Occipital lobe (tissue), 3 donors: ENCODE measurements at places on chromosomes 3 and 15.

GRCh38 chr3:102238362-102238761 is 196.5 kb upstream of the ZPLD1 start:
- DNase-seq: no peak

DNA sequence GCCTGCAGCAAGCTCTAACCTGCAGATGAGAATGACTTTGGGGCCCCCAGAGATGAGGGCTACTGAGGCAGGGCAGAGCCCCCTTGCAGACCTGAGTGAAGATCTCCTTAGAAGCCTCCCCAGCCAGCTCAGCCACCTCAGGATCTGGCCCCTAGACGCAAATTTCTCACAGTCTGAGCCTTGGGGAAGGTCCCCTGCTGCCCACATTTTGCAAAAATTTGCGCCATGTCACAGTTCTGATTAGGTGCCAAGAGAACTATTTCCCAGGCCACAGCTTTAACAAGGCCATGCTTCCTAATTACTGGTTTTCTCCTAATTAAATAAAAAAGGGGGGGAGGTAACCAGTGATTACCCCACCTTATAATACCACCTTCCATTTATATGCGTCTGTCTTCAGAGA is 81.0 kb upstream of the HES1 start:
- no peak for DNase-seq

- no peak for DNase-seq
Observed at GRCh38 chr3:86561215-86561614, 429.7 kb downstream of the VGLL3 start.

DNA sequence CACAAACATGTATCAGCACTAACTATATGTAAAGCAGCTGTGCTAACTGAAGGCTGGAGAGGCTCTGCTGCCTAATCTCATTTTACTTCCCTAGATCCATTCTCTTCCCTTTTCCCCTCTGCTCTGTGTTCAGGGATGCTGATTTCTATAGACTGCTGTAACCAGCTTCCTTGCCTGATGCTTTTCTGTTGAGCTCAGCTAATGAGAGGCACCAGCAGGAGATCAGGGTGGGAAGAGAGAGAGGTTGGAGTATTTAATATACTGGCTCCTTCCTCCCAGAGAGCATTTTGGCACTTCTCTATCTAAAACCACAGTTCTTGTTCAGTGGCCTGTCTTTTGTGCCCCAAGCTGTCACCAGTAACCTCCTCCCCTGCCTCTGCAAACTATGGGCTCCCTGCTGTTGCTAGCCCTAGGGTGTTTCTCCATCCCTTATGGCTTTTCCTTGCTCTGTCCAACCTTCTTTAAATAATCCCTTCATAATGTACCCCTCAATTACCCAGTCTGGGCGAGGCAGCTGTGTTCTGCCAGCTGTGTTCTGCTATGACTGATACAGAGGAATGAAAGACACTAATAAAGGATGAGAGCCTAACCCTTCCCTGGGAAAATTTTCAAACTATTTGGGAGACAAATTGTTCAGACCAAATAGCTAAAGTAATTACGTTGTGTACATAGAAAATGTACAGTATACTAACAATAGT is 69.5 kb downstream of the CADPS start:
- no peak for DNase-seq

DNA sequence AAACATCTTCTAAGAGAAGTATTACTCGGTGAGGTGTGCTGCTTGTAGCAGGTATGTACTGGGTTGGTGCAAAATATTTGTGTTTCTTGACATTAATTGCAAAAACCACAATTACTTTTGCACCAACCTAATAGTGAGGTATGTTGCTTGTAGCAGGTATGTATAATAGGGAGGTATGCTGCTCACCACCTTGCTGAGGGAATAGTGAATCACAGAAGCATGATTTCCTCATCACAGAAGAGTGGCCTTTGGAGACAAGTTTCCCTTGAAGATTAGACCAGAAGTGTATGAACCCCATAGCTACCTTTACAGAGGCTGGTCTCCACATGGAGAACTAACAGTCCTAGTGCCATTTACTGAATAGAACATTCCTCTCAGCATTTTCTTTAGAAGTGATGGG is 15.5 kb downstream of the DCP1A start:
- DNase-seq: no peak

- no peak for DNase-seq
Observed at GRCh38 chr3:79366414-79366813, 401.4 kb downstream of the ROBO1 start.

DNA sequence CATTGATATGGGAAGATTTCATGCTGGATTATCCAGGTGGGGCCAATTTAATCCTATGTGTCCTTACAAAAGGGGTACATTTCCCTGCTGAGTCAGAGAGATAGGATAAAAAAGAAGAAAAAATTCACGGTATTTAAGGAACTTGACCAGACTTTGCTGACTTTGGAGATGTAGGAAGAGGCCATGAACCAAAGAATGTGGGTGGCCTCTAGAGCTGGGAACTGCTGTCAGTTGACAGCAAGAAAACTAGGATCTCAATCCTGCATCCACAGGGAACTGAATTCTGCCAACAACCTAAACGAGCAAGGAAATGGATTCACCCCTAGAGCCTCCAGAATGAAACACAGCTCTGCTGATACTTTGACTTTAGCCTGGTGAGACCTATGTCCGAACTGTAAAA is 148.1 kb upstream of the SLC24A5 start:
- DNase-seq: no peak

GRCh38 chr15:81311752-81312464 is 12.0 kb downstream of the STARD5 start:
- DNase-seq: no peak

- no peak for DNase-seq
Observed at GRCh38 chr3:141373232-141373631, 4.9 kb downstream of the ZBTB38 start.

DNA sequence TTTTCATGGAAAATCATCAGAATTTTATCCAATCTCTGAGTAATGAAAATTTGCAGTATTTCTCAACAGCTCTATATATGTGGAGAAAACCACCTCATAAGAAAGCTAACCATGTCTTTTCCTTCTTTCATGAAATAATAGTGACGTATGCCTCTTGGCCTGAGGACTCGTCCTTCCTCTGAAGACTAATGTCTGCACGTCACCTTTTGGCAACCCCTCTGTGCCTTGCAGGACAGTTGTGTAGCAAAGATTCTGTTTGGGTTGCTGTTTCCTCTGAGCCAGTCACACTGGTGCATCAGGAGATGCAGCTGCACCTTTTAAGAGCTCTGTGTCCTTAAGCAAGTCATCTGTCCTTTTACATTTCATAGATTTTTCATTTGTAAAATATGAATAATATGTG is 168.9 kb downstream of the TIGIT start:
- no peak for DNase-seq

DNA sequence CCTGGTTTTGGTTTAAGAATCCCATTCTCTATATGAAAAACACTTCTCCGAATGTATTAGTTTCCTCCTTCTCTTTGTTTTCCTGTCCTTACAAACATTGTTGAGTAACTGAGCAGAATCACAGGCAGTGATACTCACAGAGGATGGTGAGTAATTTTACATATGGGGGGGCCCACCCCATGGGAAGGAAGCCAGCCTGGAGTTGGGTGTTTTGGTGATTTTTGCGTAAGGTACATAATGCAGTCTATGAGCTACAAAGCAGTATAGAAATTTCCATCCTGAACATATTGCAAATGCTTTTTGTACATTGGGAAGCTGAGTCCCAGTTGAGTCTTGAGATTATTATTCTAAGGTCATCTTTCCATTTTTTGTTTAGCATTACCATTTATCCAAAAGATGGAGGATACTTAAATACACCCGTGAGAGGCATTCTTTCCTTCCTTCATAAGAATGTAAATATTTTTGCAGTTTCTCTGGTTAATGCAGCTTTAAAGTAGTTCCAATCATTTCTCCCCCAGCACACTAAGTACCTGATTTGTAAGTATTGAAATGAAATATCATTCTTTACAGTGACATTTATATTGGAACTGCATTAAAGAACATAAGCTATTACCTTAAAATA is 476.8 kb downstream of the AGBL1 start:
- no peak for DNase-seq

- no peak for DNase-seq
Observed at GRCh38 chr15:95825671-95826411, 504.7 kb upstream of the NR2F2 start.

DNA sequence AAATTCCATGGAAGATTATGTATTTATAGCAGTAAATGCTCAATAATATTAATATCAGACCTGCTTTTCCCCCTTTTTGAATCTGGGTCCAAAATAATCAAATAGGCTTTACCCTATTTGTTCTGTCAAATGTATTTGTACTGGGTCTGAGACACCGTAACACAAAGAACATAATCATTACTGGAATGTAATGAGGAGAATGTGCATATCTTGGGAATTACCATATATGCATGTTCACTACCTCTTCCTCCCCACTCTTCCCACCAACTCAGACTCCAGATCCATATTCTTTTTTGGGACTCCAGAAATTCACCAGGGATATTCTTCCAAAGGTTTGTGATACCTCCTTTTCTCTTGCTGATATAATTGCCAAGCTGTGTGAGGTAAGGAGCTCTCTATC is 237.1 kb downstream of the KCNMB2 start:
- no peak for DNase-seq

DNA sequence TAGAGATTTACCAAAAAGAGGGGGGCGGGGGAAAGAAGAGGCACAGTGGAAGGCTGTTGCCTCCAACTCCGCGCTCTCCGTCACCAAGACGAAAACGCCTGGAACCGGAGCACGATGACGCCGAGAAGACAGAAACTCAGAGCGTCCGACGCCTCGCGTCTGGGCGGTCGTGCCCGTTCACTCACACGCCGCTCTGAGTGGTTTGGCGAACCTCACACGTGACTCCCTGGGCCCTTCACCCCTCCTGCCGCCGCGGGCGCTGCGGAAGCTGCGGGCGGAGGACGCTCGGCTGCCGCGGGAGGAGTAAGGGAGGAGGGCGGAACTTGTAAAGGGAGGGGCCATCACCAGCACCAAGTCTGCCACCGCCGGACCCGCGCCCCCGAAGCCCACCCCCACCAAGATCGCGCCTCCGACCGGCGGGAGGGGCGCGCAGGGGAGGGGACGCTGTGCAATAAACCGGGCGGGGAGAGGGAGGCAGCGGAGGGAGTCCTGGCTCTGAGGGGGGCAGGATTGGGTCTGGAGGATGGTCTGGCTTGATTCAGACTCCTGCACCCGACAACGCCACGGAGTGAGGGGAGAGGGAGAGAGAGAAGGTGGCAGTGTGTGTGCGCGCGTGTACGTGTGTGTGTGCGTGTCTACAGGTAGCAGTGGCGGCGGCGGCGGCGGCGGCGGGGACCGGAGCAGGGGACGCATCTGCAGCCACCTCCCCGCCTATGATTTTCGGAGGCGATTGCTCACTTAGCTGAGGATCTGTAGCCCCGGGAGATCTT is 1.9 kb upstream of the NLGN1 start:
- peak; percentile 92 for DNase-seq

GRCh38 chr15:86912661-86913060 is 833.0 kb downstream of the AGBL1 start:
- DNase-seq: no peak

DNA sequence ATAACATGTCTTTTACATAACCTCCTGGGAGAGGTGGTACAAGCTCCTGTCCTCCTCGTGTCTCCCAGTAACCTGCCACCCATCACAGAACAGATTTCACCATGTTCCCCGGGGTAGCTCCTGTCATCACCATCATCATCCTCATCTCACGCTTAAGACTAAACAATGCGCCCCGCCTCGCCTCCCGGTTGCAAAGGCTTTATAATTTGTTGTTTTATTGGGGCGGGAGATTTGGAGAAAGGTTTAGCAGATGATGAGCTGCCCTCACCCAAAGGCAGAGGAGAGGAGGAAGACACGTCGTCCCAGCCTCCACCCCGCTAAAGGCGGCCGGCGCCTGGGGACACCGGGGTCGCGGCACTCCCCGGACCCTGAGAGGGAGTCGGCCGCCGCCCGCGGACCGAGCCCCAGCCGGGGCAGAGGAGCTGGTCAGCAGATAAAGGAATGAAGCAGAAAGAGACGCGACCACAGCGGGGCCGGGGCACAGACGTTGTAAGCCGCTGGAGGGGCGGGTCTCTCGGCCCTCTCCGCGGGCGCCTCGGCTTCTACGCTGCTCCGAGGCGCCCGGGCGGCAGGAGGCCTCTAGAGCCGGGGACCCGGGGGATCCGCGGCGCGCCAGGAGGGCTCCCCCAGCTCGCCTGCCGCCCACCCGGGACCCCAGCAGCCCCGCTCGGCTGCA is 589 bp downstream of the HERC1 start:
- no peak for DNase-seq

GRCh38 chr3:143221446-143221845 is 101.9 kb downstream of the CHST2 start:
- DNase-seq: no peak

DNA sequence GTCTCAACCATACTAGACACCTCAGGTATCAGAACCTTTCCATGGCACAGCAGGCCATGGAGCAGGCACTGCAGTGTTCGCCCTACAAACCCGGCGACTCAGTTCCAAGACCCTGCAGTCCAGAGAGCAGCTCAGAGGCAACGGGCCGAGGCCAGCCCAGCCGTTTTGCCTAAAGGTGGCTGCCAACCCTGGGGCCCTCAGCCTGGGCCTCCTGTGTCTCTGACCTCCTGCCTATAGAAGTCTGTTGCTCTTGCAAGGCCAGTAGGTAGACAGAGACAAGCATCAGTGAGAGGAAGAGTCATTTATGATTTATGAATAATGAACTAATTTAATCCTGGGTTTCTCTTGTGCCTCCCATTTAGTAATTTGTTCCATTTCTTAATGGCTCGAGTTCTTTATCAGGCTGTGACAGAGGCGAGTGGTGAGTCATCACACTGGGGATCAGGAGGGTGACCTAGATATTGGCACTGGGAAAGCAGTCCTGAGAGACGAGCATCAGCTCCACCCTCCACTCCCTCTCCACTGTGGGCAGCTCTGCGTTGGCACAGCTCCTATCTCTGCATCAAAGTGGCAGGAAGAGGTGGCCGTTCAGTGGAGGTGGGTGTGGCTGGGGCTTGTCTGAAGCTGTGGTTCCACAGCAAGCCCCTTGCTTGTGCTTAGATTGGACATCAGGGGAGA is 79.8 kb downstream of the ABHD5 start:
- no peak for DNase-seq

GRCh38 chr3:52842424-52842823 is 7.6 kb upstream of the MUSTN1 start:
- no peak for DNase-seq

GRCh38 chr3:52786330-52787215 is 8.0 kb upstream of the ITIH3 start:
- no peak for DNase-seq

- DNase-seq: no peak
Observed at GRCh38 chr3:194054016-194054415, 81.9 kb upstream of the HES1 start.

DNA sequence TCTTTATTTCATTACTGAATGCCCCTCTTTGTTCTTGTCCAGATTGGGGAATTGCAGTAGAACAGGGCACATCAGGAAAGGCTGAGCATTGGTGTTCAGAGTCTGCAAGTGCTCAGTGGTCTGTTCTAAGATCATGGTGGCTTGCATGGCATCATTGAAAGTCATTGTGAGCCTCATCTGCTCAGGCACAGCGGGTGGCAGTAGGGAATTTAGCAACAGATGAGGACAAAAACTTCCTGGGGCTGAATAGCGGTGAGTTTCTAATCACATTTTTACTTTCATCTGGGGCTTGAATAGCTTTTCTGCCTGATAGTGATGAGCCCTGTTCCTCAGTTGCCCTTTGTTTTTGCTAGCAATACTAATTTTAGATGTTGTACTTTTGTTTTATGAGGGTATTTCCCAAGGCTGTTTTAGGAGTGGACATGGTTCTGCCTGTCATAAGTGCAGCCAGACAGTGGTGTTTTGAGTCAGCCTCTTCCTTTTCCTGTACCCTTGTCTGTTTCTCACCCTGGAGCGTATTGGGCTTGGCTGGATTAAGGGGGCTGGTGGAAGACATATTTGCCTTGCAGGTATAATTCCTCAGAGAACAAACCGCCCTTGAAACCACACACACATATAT is 127.2 kb upstream of the IL12A start:
- no peak for DNase-seq

- DNase-seq: no peak
Observed at GRCh38 chr3:147398813-147399534, 7.4 kb downstream of the ZIC4 start.
